ENCODE measurements at places on chromosomes 16 and 17. TPM values are rescaled to one million over a fixed set of nuclear protein-coding genes. Genes with fewer than 3 reads are reported as not detected.

GRCh38 chr16:60371591-60371990 is 1637.5 kb upstream of the GOT2 start:
- no peaks in the 10 kb centered on the region for H3K36me3 ChIP-seq
- H3K4me3 ChIP-seq: no peak overlapping the region
- no peak overlapping the region for H3K27ac ChIP-seq
- no peaks in the 10 kb centered on the region for H3K27me3 ChIP-seq

DNA sequence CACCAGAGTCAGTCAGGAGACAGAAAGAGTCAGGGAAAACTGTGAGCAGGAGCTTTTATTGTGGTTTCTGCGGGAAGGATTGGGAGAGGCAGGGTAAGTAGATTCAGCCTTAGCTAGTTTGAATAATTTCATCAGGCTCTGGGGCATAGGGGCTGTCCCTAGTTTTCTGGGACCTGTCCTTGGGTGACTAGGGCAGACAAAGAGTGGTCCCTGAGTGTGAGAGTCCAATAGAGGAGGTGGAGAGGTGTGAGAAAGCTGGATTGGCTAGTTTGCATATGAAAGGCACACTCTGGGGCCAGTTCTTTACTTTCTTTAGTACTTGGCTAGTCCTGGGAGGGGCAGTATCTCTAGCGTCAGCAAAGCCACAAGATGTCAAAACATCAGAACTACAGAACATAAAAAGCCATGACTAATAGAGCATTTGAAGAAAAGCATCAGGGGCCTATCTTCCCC is 255.6 kb downstream of the HS3ST3A1 start:
- no peak overlapping the region for H3K27ac ChIP-seq
- H3K27me3 ChIP-seq: no peaks in the 10 kb centered on the region
- no peak for DNase-seq
- H3K4me1 ChIP-seq: no peaks in the 10 kb centered on the region

DNA sequence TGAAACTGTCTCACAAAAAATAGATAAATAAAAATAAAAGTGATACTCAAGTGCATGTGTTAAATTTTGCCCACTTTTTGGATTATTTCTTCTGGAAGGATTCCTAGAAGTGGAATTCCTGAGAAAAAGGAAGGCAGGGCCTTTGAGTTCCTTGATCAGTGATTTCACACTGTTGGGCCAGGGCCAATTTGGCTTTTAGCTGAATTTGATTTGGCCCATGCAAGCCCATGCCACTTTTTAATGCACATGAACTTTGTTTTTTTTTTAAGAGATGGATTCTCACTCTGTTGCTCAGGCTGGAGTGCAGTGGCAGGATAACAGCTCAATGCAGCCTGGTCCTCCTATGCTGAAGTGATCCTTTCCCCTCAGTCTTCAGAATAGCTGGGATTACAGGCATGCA is 96.3 kb downstream of the TNFRSF13B start:
- H3K27me3 ChIP-seq: no peaks in the 10 kb centered on the region
- no peak overlapping the region for H3K27ac ChIP-seq
- DNase-seq: no peak

Gene IGSF6
- total RNA-seq: 0.23 TPM

Gene FOXL1
- 0.17 TPM for total RNA-seq

Gene RAB37
- total RNA-seq: 1.4 TPM

Data from pancreas (tissue), 10 donors.